ENCODE measurements at places on chromosomes 2 and 18. TPM values are rescaled to one million over a fixed set of nuclear protein-coding genes. Genes with fewer than 3 reads are reported as not detected.

The RAMP1 gene
- 8.9 TPM for total RNA-seq

The INHA gene
- 325 TPM for total RNA-seq

The OR6B2 gene
- total RNA-seq: not detected

The FBLN7 gene
- 0.79 TPM for total RNA-seq

The FAM98A gene
- 231 TPM for total RNA-seq

The SKOR2 gene
- total RNA-seq: 0.43 TPM

The IL1F10 gene
- total RNA-seq: not detected

The TPO gene
- total RNA-seq: 2.9 TPM

The VIL1 gene
- 0.50 TPM for total RNA-seq

The SPP2 gene
- not detected for total RNA-seq

The CDKL4 gene
- total RNA-seq: 4.2 TPM

The SNTG2 gene
- total RNA-seq: 8.7 TPM

The SCG2 gene
- 0.43 TPM for total RNA-seq

The SIGLEC15 gene
- not detected for total RNA-seq

Measured in testis (tissue), 5 donors.